ENCODE measurements at places on chromosomes 1 and 21.
A peak's percentile ranks its signal among the peaks of the same experiment; 100 is the strongest.

GRCh38 chr21:45599146-45599581, 44.4 kb upstream of the PCBP3 start:
- no peak for DNase-seq

DNA sequence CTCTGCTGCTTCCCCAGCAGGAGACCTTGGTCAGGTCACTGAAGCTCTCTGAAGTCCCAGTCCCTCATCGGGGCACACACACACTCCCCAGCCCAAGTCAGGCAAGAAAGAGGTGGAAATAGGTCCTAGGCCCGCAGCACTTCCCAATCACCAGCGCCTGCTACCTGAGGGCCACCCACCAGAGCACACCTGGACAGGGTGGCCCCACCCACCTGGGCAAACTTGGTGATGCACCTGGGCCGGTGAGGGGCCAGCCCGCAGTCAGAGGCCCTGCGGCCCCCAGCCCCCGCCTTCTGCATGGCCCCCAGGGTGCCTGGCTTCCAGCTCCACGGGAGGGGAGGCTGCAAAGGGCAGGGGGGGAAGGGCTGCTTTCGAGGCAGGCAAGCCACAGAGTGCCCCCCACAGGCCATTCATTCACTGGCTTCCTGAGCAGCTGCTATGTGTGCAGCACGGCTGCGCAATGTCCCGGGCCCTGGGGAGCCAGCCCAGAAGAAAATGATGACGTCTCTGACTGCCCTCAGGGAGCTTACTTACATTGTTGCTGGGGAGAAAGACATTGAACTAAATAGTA, 4.7 kb downstream of the SH2D5 start:
- DNase-seq, result no peak

DNA sequence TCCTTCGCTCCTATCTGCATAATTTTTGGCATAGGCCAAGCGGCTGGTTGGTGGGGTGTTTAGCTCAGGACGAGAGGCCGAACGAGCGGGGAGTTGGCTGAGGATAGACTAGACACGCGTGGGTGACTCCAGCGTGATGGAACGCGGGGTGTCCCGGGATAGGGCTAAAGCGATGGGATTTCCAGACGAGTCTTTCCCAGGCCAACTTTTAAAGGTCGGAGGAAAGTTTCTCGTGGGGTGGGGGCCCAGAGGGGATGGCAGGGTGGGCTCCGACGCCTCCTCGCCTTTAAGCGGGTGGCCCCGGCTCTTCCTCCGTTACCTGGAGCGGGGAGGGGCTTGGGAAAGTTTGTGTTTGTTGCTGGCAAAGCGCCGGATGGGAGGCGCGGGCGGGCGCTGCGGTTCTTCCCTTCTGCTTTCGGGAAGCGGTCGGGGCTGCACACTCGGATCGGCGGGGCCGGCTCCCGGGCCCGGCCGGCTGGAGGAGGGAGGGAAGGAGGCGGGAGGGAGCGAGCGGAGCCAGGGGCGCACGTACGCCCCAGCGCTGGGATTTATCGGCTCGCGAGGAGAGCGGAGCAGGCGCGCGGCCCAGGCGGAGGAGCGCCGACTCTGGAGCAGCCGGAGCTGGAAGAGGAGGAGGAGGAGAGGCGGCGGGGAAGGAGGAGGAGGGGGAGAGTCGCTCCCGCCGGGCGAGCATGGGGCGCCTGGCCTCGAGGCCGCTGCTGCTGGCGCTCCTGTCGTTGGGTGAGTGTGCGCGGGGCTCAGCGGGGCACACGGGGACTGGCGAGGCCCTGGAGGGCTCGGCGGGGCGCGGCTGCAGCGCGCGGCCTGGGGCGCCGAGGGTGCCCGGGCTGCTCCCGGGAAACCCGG, at the start of gene PTGFRN:
Gene PTGFRN (plus strand): TSS at position 405 of the 867 bp plus-strand sequence. CDS start 288 bp downstream, at position 693.
- peak; percentile 53 for DNase-seq

GRCh38 chr1:167455786-167456446, 62.4 kb downstream of the CD247 start:
- DNase-seq, result no peak
